HTR-8/SVneo (cell line): ENCODE measurements at places on chromosomes 5 and 9.

- DNase-seq, result peak; percentile 88
Observed at GRCh38 chr5:150599917-150600511, 40.4 kb upstream of the SYNPO start.

GRCh38 chr9:77764894-77765780 is 117.0 kb upstream of the GNA14 start:
- DNase-seq, result peak; percentile 21

DNA sequence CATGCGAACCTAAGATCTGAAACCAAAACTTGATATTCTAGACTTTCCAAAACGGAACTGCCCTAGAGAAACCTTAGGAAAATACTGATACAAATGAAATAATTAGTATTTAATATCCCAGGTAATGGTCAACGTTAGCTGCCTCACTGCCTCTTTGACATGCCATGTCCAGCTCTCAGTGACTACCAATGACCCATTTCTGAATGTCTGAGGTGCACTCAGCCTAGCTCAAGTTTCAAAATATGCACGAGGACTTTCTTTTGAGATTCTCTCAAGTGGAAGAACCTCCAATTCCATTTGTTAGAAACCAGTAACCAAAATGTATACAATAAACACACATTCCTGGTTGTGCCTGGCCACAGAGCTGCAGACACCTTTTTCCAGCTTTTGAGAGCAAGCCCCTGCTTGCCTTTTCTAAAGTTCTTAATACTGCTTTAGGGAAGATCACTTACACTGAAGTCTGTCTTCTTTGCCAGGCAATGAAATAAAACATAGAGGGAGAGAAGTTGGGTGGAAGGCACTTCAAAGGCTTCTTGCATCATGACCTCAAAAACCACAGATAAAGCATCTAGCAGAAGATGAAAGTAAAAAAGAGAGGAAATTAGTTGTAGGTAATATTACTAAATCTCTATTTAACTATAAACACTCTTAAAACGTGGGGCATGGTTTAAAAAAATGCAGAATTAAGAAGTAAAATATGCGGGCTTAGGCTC is 87.9 kb downstream of the MRPS27 start:
- no peak for DNase-seq

DNA sequence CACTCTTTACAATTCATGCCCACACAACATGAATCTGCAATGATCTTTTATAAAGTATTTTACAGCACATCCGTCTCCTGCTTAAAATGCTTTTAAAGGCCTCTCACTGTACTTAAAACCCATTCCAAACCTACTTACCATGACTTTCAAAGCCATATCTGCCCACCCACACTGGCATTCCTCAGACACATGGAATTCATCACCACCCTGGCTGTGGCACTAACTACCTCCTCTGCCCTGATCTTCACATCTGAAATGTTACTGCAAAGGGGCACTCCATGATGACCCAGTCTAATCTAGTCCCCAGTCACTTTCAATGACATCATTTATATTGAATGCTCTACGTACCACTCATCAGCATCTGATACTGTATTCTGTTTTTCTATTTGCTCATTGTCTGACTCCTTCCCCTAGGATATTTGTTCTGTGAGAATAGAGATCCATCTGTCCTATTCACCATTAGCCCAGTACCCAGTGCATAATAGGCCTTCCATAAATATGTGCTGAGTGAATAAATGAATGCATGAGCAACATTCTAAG is 193.2 kb upstream of the KIF2A start:
- DNase-seq, result no peak

GRCh38 chr9:75907329-75907728 is 16.9 kb downstream of the PCSK5 start:
- DNase-seq, result no peak

DNA sequence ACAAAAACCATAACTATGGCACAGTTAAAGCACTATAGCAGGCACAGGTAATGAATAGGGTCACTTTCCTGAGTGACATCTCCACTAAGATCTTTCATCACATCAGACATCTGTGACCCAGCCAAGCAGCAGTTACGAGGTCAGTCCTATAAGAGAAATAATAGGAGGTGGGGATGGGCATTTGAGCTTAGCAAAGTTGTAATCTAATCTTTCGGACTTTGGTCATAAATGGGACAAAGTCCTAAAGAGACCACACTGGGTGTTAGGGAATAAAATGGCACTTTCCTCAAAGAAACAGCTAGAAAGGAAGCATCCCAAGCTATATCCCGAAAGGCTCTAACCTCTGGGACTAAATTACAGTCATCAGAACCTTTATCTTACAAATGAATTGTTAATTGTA is 432.2 kb downstream of the PIK3R1 start:
- DNase-seq, result no peak
